Esophagus mucosa (tissue), 1 donor: ENCODE measurements at places on chromosomes 2 and 18.

DNA sequence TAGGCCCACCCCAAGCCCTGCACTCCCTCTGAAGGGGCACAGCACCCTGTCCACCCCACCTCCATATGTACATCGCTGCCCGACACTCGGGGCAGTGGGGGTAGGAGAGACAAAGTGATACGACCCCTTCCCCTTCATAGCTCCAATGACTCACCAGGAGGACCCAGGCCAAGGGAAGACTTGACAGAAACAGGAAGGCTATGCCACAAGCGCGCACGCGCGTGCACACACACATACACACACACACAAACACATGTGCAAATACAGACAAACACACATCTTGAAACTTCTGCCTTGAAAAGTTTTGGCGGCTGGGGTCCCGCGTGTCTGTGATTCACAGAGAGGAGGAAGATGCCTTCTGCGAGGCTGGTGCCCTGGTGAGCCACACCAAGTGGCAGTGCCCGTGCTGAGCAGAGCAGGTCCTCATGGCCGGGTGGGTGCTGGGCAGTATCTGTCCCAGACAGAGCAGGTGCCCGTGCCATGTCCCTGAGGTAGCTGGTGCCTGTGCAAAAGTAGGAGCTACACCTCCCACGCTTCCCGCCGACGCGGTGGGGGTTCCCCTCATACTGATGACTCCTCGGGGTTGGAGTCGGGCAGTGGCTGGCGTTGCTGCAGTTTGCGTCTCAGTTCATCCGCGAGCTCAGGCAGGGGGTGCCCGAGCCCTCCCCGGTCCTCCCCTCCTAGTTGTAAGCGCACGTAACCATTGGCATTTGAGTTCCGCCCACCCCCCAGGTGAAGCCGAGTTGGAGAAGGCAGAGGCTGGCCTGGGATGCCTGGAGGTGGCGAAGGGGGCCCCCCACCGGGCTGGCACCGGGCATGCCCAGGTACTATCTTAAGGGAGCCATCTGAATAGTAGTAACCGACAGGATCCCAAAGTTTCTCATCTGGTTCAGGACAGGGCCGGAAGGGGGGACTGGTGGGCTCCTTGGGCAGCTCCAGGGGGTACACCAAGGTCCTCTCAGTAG, 2.5 kb upstream of the ANKRD39 start:
- no peak for ATAC-seq

DNA sequence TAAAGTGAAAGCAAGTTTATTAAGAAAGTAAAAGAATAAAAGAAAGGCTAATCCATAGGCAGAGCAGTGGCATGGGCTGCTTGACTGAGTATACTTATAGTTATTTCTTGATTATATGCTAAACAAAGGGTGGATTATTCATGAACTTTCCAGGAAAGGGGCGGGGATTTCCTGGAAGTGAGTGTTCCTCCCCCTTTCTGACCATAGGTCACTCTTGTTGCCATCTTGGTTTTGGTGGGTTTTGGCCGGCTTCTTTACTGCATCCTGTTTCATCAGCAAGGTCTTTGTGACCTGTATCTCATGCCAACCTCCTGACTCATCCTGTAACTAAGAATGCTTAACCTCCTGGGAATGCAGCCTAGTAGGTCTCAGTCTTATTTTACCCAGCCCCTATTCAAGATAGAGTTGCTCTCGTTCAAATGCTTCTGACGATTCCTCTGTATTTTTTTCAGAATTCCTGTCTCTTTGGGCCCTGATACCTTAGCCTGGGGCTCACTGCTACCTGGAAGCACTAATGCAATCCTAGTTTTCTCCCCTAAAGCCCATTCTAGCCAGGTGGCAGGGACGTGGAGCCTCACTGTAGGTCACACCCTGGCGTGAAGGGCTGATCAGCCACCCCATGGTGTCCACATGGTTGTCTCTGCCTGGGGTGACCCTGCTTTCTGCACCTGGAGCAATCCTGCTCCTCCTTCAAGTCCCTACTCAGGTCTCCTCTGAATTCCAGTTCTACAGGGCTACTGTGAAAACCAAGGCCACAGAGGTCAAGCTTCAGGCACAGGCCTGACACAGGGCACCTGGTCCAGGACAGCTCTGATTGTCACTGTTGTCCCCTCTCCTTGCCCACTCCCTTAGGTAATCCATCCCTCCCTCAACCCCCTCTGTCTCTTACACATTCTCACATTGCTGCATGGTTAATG, 6.0 kb upstream of the SLC35F6 start:
- ATAC-seq: peak; percentile 74

DNA sequence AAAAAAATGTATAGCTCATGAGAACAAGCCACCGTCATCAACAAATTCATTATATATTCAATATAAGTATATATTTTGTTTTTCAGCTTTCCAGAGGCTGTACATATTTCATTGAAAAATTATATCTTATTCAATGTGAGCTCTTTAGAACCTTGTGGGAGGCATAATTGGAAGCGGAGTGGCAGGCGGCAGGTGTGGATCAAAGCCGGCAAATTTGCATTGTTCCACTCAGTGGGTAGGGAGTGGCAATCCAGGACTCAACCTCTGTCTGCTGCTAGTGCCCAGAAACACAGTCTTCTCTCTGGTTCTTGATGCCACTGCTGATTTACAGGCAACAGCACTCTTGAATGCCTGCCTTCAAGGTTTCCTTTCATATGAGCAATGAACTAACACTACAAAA, 46.9 kb downstream of the GCA start:
- ATAC-seq: no peak

DNA sequence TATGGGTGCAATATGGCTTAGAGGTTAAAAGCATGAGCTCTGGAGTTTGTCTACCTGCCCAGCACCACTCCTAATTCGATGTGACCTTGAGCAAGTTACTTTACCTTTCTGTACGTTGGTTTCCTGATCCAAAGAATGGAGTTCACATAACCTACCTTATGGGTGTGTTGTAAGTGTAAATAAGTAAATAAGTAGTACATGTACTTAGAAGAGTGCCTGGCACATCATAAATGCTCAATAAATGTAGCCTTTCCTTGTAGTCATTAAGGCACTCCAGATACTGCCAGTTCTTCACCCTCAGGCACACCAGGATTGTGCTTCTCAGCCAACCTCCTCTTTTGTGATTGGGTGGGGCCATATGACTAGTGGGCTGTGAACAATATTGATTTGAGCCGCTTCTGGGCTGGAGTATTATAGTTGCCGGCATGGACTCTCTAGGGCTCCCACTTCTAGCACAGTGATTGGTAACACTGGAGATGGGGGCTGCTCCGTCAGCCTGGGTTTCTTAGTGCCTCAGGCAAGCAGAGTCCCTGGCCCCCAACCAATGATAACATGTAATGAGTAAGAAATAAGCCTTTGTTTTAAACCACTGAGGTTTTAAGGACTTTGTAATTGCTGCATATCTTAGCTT, 101.7 kb upstream of the NOSTRIN start:
- ATAC-seq: peak; percentile 28

- no peak for ATAC-seq
Observed at GRCh38 chr18:1296237-1296636, 391.6 kb downstream of the ADCYAP1 start.

GRCh38 chr2:20465716-20466394, 19.0 kb downstream of the RHOB start:
- peak; percentile 96 for ATAC-seq

DNA sequence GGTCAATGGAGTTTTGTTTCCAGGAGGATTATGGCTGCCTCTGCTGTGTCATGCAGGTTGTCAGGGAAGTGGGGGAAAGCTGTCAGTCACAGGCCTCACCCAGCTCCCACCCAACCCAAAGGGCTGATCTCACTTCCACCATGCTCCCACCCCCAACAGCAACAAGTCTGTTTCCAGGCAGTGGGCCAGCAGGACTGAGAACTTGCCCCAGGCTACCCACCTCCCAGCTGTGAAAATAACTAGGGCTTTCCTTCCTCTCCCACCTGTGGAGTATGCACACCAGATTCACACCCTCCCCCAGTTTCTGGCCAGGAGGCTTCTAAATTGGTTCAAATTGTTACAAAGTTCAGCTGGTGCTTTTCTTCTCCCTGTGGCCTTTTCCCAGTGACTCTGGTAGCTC, 95.6 kb upstream of the ACVR1 start:
- ATAC-seq: peak; percentile 51

DNA sequence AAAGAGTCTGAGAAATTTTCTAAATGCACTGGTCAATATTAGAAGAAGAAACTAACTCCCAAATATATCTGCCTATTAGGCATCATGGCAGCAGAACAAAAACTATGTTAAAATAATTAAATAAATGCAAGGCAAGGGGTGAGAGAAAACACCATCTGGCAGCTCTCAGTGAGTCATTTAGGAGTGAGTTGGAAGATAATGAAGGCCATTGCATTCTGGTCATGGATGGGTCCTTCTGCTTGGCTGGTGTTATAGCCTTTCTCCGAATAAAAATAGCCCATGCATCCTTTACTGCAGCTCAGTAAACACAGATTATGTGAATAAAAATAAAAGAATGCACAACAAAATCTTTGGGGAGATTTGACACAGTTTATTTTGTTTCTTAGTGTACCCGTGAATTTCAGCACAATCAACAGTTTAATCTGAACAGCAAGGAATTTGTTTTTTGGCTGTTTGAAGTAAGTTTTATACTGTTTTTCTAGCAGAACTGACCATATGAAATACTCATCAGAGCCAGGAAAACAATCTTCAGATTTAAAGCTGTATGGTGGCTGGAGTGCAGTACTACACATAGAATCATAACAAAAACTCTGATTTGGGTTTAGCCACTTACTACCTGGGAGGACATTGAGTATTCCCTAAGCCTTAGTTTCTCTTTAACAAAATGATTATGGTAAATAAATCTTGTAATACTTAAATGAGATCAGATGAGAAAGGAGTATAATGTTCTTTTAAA, 225.1 kb upstream of the ITGA4 start:
- ATAC-seq: no peak

DNA sequence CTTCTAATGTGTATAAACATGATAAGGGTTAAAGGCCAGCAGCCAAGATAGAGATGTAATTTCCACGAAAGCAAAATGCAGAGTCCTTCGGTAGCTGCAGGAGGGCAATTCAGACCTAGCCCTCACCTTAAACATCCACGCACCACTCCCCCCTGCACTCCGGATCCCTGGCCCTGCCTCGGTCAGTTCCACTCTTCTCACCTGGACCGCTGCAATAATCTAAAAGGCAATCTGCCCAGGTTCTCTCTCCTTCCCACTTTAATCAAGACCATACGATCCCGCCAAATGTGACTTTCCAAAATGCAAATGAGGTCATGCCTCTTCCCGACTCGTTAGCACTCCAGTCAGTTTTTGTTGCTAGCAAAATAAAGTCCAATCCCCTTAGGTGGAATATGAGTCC, 485.2 kb downstream of the EIPR1 start:
- no peak for ATAC-seq

DNA sequence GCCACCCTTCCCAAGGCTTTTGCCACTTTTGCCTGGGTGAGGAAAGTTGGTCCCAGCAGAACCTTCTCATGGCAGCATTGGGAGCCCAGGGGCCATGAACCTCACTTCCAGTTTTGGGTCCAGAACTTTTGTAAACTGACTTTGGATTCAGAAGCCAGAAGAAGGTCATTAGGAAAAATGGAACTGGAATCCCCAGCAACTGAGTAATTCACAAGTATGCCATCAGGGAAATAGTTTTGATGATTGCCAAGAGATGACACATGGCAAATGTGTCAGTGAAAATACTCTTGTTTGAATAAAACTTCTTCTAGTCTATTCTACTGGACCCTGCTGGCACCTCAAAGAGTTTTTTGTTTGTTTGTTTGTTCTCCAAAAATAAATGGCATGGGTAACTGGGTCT, 203.7 kb downstream of the SETBP1 start:
- no peak for ATAC-seq

DNA sequence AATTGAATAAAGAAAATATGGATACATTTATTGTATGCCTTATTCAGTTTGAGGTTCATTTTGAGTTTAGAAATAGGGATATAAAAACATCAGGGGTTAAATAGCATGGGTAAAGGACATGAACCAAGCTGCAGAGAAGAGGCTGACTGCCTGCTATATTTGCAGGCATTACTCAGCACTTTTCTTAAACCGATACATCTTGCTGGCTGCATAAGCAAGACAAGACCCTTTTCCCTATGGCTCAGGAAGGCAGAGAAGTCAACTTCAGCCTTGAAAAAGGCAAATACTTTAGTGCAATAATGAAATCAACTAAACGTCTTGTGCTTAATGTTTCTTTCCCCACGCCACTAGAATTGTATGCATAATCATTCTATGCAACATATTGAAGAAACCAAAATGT, 36.4 kb downstream of the SCN1A start:
- ATAC-seq: no peak

DNA sequence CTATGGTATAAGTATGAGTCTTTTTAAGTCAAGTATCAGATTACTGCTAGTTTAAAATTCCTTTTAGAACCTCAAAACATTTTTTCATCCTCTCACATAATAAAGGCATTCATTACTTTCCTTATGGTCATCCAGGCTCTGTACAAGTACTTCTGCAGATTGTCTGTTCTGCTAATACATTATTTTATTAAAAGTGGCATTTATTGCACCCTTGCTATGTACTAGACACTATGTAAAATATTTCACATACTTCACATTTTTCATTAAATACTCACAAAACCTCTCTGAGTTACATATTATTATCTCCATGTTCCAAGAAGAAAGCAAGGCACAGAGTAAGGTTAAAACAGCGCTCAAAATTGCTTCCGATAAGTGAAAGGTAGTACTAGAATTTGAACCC, 84.1 kb downstream of the RAPH1 start:
- ATAC-seq: no peak

DNA sequence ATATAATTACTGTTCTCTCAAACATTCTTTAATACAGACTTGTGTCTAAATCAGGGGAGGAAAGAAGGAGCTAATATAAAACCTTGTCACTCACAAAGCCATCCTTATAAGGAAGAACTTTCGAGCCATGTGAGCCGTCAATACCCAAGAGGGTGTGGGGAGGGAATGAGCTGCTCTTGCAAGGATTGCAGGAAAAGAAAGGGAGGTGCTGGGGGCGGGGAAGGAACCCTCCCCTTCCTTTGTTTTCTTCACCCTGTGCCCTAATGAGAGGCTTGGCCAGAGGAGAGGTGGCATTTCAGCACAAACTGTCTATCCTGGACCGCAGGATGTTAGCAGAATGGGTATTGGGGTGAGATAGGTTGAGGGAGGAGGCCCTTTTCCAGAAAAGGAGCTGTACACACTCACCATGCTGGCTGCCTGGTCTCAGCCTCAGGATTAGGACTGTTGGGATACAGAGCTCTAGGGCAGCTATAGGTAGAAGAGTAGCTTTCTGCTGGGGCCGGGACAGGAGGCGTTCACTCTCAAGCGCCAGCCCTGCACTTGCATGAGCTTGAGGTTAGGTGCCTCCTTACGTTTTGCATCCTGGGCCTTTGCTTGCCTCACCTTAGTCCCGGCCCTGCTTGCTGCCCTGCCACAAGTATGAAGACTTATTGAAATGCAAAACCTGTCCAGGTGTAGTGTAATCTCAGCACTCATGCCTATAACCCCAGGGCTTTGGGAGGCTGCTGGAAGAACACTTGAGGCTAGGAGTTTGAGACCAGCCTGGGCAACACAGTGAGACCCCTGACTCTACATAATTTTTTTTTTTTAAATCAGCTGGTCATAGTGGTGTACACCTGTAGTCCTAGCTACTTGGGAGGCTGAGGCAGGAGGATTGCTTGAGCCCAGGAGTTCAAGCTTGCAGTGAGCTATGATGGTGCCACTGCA, 190.5 kb downstream of the LOXHD1 start:
- ATAC-seq: peak; percentile 40

DNA sequence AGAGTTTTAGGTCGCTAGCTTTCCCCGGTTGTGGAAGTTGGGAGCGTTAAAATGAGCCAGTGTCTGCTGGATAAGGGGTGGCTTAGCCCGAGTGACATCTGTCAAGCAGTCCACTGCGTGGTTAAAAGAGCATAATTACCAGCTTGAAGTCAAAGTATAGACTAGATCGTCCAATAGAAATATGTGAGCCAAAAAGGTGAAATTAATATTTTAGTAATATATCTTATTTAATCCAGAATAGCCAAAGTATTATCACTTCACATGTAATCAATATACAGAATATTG, 654 bp downstream of the COMMD1 start:
- peak; percentile 27 for ATAC-seq
